Fibroblast of skin of right biceps (primary cell): ENCODE measurements at places on chromosomes 7 and 10.

GRCh38 chr10:102965311-102965851, 47.3 kb downstream of the CNNM2 start:
- DNase-seq = no peak

DNA sequence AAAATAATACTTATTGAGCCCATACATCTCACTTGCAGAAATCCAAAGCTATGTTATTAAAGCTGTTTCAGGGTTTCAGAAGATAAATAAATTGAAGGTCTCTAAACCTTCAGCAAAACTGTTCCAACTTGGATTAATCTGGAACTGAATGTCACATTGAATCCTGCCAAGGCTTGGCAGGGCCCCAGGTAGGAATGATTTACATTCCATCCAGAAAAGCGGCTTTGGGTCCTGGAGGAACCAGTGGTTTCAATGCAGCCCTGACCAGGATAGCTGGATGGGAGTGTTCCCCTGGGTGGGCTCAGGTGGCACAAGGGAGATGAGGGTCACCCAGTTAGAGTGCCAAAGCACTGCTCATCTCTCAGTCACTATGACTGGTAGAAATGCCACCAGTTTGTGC, 37.0 kb upstream of the TMEM72 start:
- no peak for DNase-seq

DNA sequence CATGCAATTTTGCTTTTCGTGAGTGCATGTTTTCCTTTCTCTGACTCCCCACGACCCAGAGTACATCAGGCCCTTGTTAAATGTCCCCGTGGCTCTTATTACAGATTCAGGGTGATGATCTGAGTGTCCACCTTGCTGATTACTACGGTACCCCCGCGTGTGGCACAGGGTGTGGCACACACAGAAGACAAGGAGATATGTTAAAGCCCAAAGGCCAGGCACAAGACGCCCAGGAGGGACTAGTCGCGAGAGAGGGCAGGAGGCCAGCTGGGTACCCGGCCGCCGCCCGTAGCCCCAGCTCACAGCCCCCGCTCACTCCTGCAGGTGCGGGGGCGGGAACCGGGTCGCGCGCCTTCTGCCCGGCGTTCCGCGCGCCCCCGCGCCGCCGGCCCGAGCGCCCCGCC, 281 bp upstream of the EXOC6 start:
- DNase-seq = no peak

- no peak for DNase-seq
Measured at GRCh38 chr7:17486835-17487234, 188.4 kb downstream of the AHR start.

DNA sequence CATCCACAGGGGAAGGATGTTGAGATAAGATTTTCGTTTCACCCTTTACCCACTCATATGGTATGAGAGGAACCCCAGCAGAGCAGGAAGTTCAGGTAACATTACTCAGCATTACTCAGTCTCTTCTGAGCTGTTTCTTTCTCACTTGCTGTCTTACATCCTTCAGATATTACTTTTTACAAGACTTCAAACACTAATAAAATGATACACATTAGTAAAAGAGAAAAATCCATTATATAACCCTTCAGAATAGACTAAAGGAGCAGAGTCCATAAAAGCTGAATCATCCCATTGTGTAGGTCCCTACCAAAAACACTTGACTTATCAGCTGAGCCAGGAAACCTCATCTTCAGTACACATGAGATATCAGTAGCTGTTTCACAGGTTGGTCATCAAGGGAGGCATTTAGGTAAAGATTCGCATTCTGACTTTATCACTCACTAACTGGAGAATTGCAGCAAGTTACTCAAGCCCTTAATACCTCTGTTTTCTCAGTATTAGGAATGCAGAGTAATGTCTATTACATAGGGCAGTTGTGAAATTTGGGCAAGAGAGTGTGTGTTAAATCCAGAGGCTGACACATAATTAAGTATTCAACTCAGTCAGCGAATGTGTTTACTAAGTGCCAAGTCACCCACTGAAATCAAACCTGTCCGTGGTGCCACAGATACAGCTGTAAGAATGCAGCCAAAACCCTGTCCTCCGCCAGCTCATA, 44.7 kb downstream of the KLF6 start:
- DNase-seq = peak; percentile 63

GRCh38 chr10:97280783-97281182, 11.7 kb downstream of the ARHGAP19 start:
- DNase-seq = no peak

DNA sequence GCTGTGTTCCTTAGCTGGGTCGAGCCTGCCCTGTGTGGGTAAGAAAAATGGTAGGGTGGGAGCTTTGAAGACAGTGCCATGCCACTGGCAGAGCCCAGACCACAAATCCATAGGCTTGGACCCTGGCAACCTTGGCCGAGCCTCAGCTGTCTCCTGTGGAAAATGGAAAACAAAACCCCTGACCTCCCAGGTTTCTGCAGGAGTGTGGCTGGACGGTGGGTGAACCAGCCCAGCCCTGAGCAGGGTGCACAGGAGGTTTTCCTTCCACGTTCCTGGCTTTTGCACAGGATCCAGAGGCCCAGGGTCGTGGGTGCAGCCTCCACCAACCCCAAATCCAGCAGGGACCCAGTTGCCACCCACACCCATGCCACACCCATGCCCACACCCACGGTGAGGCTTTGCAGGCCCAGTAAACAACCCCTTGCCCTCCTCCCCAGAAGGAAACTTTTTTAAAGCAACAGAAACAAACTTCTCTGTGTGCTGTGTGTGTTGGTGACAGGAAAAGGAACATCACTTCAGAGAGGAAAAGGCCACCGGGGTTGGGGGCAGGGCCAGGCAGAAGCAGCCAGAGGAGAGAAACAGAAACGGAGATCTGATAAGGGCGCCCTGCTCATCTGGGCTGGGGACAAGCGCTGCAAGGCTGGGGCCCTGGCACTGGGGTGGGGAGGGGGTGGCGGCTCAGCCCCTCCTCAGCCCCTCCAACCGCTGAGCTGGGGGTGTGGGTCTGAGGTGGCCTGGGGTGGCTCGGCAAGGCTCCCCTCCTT, 20.7 kb upstream of the ZMIZ1 start:
- no peak for DNase-seq

- no peak for DNase-seq
Measured at GRCh38 chr10:14439451-14440259, 108.9 kb upstream of the FRMD4A start.

DNA sequence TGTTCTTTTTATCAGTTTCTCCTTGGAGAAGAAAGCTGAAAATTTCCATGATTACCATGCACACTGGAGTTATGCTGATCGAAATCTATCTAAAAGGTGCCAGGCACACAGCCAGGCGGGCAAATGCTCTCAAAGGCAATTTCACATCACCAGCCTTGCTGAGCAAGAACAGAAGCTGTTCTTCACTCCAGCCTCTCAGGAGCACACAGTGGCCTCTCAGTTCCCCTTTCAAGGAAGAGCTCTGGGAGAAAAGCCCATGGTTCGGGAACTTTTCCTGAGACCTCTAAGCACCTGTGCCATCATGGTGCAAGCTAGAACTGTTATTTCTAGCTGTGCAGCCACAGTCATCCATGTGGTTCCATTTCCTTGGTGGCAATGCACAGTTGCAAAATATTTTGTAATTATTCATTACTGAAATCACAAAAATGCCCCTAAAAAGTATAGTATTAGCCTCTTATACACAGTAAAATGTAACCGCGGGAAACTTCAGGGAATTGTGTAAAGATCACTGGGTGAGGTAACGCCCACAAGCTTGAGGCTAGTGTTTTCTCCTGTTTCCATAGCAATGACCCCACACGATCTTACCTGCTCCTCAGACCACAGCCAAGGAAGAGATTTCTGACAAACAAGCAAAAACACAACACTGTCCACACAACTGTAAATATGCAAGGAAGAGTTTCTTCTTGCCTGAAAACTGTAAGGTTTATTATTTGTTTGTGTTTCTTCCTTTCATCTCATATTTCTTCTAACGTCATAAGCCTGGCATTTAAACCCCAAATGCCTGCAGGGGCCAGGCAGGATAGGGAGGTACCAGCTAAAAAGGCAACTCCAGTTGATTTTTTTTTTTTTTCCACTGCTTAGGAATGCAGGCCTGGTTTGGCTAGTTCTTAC, 121.2 kb downstream of the FAM107B start:
- DNase-seq = peak; percentile 10

DNA sequence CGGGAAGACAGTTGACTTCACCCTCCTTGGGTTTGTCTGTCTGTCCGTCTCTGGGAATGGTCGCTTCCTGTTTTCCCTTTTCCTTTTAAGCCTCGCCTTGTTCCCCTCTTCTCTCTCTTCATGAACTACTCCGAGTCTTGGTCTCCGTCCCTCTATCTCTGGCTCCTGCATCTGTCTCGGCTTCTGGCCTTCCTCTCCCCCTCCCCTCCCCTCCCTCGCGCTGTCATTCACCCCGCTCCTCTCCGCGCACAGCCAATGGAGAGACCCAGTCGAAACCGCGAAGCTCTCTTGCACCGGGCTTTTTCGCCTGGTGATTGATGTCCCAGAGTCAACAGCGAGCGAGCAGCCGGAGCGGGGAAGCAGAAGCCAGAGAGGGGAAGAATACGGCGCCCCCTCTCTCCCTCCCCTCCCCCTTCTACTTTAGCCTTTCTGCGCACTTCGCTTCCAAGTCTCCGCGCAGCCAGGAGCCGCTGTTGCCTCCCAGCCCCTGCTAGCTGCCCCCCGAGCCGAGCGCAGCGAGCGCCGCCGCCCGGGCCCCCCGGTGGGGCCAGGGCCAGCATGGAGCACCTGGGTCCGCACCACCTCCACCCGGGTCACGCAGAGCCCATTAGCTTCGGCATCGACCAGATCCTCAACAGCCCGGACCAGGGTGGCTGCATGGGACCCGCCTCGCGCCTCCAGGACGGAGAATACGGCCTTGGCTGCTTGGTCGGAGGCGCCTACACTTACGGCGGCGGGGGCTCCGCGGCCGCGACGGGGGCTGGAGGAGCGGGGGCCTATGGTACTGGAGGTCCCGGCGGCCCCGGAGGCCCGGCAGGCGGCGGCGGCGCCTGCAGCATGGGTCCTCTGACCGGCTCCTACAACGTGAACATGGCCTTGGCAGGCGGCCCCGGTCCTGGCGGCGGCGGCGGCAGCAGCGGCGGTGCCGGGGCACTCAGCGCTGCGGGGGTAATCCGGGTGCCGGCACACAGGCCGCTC, at the start of gene TLX1:
TLX1 (plus strand) TSS at position 317 of the 978 bp plus-strand sequence; CDS start at position 559, 242 bp downstream.
- DNase-seq = no peak

DNA sequence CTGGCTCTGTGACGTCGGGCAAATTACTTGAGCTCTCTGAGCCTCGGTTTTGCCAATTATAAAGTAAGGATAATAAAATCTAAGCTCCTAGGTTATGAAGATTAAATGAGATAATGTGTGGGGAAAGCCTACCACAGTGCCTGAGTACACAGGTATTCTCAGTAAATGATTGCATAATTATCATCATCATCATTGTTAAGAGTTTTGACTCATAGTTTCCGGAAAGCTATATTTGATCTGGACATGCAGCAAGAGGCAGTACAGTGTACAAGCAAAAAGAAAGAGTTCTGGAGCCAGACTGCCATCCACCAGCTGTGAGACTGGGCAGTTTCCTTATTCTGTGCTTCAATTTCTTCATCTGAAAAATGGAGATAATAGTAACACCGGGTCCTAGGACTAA, 155.6 kb upstream of the YAE1 start:
- DNase-seq = no peak

- peak; percentile 56 for DNase-seq
Measured at GRCh38 chr10:983971-984655, 4.1 kb upstream of the GTPBP4 start.

DNA sequence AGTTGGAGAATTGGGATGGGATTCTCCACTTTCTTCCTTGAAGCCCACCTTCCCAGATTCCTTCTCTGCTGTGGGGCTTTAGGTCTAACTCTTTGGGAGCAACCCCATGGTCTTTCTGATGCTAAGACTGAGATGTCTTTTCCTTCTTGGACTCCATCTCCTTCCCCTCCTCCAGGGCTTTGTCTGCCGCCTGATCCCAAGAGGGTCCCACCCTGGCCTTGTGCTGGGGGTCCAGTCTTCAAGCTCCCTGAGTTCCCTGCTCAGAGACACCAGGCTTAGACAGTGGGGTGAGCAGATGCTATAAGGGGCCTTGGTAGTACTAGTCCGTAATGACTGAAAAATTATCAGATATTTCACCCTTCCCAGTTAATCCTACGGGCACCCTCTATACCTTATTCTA, 150.5 kb downstream of the PTPN20 start:
- no peak for DNase-seq

- DNase-seq = no peak
Measured at GRCh38 chr7:128928159-128928813, 9.4 kb upstream of the IRF5 start.

- DNase-seq = no peak
Measured at GRCh38 chr7:11489280-11489679, 342.7 kb downstream of the THSD7A start.

GRCh38 chr10:132701099-132701845, 84.7 kb downstream of the NKX6-2 start:
- no peak for DNase-seq

DNA sequence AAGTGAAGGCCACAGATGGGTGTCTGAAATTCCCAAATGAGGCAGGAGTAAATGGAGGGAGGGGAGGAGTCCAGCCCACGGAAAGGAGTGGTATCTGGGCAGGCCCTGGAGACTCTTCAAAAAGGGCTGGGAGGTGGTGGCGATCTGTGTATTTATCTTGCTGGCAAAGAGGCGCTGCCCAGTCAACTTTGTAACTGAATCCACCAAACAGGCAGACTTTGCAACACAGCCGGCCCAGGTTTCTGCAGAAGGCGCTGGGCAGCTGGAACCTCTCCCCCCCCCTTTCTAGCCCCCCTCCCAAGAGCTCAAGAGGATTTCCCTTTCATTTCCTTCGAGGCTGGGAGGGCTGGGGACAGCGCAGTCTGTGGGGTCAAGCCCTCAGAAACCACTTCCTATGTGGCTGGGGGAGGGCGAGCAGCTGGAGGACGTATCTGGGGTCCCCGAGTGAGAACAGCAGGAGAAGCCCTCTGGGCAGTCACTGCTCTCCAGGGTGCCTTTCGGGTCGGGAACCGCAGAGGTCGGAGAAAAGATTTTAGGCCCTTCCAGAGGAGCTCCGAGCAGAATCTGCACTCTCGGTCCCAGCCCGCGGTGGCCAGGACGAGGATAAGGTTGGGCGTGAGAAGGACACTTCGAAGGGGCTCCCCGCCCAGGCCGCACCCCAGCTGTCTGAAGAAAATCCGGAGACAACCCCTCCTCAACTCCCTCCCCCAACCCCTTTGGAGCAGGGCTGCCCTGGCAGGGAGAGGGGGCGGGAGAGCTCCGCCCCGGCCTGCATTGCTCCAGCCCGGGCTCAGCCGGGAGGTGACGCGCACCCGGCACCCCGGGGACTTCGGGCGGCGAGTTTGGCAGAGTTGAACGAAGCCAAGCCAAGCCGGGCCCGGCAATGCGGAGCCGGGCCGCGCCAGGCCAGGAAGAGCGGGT, 965 bp downstream of the ZCCHC24 start:
- peak; percentile 60 for DNase-seq

DNA sequence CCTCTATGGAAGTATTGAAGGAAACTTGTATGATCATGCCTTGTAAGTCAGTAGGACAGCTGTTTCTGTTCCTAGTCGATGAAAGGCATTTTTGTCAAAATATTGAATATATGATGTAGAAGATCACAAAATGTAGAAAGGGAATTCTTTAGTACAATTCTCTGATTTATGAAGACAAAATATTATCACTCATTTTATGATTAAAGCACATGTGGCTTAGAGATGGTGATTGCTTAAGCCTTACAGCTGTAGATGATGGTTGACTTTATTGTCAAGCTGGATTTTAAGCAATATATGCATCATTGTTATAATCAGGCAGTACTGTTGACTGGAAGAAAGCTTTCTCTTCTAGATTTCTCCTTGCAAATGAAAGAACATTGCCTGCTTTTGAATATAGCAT, 26.4 kb downstream of the MXI1 start:
- no peak for DNase-seq
